ENCODE measurements at places on chromosomes 6 and 20. TPM values are rescaled to one million over a fixed set of nuclear protein-coding genes. Genes with fewer than 3 reads are reported as not detected.

DNA sequence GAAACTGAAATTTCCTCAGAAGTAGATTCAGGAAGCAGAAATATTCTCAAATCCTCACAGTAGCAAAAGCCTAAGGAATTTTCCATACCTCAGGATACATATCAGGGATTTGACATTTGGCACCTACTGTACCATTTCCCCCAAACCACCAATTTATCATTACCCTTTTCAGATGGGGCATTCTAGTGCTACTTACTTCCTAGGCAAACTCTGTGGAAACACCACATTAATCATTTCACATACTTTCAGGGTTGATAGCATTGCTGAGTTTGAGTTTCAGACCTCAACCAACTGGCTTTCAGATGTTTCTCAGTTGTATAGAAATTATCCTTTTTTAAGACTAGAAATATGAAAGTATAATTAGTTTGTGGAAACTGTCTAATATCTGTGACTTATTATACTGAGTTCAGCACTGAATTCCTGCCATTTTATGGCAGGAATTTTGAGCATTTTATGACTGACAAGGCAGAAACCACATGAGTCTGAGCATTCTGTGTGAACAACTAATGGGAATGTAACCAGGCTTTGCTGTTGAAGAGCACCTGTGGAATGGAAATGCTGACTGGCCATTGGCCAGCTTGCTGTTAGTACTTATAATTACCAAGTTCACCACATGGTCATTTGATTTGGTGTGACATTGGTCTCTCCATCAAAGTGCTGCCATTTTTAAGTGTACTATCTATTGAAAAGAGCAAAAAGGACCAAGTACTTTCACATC is 35.1 kb upstream of the IRAK1BP1 start:
- no peak for DNase-seq

DNA sequence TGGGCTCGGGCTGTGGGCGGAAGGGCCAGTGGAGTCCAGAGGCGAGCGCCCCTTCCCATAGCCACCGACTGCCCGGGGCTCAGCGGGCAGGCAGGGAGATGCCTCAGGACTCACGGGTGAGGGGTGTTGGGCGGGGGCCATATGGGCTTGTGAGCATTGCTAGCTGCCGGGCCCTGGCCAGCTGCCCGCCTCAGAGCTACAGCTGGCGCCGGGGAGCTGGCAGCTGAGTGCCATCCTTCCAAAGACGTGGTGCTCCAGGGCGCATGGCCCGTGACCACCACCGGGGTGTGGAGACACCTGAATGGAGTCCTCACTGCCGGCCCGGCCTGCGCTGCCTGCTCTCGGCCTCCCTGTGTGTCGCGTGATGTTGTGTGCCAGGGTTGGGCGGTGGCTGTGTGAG is 10.6 kb upstream of the RBBP8NL start:
- no peak for DNase-seq

- no peak for DNase-seq
Measured at GRCh38 chr6:76174722-76175121, 102.3 kb upstream of the IMPG1 start.

DNA sequence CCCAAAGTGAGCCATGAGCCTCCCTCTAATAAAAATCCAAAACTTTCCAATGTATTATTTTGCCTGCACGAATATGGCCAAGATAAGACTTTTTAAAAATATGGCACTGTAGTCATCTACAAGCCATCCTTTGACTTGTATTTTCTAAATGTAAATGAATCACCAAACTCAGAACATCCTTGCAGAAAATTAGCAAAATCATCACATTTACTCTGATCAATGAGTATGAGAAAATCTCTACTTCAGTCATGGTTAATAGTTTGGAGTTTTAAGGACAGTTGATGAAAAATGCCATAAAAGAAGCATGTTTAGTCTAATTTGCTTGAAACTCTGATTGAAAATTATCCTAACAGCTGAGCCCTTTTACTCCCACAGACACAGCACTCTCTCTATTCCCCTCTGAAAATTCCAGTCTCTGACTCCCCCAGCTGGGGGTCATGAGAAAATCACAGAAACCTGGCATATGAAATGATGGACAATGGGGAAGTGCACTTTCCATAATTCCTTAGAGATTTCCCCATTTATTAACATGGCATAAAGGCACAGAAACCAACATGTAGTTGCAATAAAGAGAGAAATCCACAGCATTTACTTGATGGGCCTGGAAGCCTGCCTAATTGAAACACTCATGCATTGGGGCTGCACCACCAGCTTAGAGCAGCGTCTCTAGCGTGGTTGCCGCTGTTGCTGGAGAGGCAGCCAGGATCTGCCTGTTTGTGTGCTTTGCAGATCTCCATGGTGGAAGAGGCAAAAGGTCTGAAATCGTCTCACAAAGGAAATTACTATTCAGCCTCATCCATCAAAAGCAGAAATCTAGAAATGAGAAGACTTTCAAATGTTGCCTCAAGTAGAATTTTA is 214.0 kb downstream of the WDR27 start:
- no peak for DNase-seq

GRCh38 chr6:88538130-88538706 is 372.1 kb upstream of the CNR1 start:
- DNase-seq: no peak

DNA sequence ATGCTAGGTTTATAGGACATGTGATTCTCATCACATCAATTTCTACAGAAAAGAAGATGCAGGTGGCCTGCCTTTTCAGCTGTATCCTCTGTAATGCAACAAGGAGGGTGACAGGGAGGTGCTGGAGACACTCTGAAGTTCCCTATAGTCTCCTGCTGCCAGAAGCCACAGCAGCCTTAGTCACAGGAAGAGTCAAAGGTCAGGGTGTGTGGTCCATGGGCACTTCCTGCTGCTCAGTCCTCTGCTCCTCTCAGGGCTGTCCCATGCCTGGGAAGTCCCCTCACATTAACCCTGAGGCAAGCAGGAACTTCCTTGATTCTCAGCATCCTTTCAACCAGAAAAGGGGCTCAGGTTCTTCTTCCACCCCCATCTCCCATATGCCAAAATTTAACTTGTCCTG is 144.8 kb upstream of the FOXA2 start:
- no peak for DNase-seq

DNA sequence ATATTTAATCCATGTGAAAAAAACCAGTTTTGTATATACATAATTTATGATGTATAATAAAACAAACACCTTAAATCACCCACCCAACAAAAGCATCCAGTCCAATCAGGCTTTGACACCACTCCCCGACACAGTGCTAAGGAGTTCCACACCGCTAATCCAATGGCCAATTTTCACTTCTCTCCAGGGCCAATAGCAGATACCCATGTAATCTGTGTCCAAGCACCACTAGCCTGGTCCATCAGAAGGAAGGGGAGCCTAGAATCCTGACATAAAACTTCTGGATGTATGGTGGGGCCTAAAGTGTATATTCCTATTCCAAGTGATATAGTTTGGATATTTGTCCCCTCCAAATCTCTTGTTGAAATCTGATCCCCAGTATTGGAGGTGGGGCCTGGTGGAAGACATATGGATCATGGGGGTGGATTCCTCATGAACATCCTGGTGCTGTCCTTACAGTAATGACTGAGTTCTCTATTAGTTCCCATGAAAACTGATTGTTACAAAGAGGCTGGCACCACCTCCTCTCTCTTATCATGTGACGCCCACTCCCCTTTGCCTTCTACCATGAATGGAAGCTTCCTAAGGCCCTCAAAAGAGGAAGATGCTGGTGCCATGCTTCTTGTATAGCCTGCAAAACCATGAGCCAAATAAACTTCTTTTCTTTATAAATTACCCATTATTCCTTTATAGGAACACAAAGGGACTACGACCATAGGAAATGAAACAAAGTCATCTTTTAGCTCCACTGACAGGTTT is 20.8 kb downstream of the RALGAPA2 start:
- DNase-seq: no peak

Gene MPIG6B
- polyA plus RNA-seq: not detected

Gene DEF6
- 3.7 TPM for polyA plus RNA-seq
